ENCODE measurements at places on chromosomes 16 and 17. TPM values are rescaled to one million over a fixed set of nuclear protein-coding genes. Genes with fewer than 3 reads are reported as not detected.

ZNF785 gene
- total RNA-seq = 10.8 TPM

GRCh38 chr16:28326881-28327610 lies 34.7 kb downstream of the SBK1 start:
- peak; percentile 83 for DNase-seq

- DNase-seq = no peak
These were observed 5.9 kb downstream of the RNF43 start for GRCh38 chr17:58411408-58411894.

- no peak for DNase-seq
These were observed 154.5 kb downstream of the PARN start for GRCh38 chr16:14475370-14476139.

Measured in activated CD4-positive, alpha-beta T cell treated with anti-CD3 and anti-CD28 coated beads for 36 hours (primary cell).